ENCODE measurements at places on chromosomes 6 and 20.

- DNase-seq = no peak
Measured at GRCh38 chr20:49987015-49987867, 4.5 kb downstream of the SNAI1 start.

GRCh38 chr6:43125119-43125518 is 46.0 kb upstream of the SRF start:
- no peak for DNase-seq

DNA sequence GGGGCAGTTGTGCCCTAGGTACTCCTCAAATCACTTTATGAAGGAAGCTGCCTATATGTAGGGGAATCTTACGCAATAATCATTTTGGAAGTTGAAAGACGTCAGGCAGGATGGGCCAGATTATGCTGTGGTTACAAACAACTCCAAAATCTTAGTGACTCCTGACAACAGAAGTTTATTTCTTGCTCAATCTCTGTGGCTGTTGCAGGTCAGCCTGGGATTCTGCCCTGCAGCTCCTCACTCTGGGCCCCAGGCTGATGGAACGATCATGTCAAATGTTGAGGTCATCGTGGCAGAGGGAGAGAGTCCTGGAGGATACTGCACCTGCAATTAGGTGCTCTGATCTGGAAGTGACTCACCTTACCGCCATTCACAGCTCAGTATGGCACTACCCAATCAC is 88.4 kb downstream of the ZDHHC14 start:
- no peak for DNase-seq

GRCh38 chr20:9989066-9989724 is 45.6 kb upstream of the ANKEF1 start:
- DNase-seq = no peak

DNA sequence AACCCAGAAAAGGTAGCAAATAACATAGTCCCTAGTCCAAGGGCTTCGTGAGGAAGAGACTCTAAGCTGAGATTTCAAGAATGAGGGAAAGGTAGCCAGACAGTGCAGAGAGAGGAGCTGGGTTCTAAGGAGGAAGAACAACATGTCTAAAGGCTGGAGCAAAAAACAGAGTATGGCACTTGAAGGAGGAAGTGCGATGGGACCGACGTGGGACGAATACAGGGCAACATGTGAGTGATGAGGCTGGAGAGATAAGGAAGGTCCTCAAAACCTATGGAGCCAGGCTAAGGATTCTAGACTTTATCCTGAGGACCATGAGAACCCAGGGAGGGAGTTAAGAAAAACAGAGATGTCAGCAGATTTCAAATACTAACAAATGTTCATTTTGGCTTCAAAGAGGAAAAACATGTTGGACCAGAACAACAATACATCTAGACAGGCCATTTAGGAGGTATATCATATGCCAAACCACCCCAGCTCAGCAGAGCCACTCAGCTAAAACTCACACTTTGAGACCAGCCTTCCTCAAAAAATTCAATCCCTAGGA is 17.5 kb downstream of the ATXN1 start:
- DNase-seq = no peak

DNA sequence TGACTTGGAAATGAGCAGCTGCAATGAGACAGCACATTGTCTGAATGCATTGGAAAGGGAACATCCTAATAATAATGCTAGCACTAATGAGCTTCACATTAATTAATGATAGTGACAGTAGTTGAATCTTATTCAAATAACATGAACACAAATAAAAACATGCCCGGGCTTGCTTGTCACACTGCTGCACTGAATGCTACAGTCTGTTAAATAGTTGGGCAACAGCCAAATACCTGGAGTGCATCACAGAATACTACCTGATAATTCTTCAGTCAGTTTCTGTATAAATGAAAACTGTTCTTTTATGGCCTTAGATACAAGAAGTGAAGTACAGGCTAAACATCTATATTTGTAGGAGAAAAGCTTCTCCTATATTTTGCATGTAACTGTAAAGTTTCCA is 458.7 kb downstream of the RNF144B start:
- DNase-seq = peak; percentile 89

DNA sequence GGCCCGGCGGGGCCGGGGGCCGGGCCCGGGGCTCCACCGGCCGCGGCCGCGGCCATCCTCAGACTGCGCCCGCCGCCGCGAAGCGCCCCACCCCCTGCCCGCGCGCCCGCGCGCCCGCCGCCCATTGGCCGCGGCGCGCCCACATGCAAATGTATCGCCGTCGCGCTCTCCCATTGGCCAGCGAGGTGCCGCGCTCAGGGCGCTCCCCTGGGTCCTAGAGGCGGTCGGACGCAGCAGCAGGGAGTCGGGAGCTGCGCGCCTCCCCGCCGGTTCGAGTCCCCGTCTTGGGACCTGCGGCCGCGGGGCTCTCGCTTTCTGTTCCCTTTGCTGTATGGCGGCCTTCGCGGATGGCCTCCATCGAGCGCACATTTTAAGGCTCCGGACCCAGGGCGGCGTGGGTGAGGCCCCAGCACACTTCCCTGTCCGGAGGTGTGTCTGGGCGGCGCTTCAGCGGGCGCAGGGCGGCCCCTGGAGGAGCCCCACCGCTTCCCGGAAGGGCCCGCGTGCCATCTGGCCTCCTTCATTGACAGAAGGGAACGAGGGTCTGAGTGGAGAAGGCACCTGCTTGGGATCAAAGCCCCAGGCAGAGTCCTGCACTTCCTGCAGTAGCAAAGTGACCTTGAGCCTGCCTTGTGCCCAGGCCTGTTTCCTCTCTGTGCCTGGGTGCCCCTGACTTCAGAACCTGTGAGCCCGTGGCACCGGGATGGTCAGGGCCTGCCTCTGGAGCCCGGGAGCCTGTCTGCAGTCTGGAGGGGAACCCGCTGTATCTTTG is at the start of gene CABLES2:
Gene CABLES2, minus strand, starts transcription at position 65 of the 772 bp plus-strand sequence. Its CDS starts 9 bp downstream, at position 56.
- peak; percentile 91 for DNase-seq

- no peak for DNase-seq
Measured at GRCh38 chr20:15708984-15709598, 864.2 kb downstream of the KIF16B start.
